Neural crest cell (in vitro differentiated cells): ENCODE measurements at places on chromosomes 3 and 15.

DNA sequence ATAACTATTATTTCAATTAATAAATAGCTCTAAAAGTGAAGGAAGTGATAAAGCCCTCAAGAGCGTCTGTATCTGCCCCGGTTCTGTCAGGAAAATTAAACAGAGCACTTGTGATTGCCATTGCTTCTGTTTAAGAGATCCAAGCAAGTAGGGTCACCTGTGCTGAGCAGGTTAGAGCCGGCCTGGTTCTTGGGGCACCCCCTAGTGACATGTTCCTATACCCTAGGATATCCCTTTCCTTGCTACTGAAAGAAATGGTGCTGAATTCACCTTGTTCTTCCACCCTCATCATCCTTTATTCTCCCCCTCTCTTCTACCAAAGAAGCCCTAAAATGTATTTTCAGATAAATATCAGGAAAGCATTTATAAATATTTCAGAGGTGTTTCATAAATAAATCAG lies 323.5 kb downstream of the RORA start:
- no peak for DNase-seq

- DNase-seq, result peak; percentile 47
These were observed 1.9 kb downstream of the CHST2 start for GRCh38 chr3:143121241-143122088.

GRCh38 chr3:11507719-11508118 lies 136.0 kb downstream of the VGLL4 start:
- no peak for DNase-seq

DNA sequence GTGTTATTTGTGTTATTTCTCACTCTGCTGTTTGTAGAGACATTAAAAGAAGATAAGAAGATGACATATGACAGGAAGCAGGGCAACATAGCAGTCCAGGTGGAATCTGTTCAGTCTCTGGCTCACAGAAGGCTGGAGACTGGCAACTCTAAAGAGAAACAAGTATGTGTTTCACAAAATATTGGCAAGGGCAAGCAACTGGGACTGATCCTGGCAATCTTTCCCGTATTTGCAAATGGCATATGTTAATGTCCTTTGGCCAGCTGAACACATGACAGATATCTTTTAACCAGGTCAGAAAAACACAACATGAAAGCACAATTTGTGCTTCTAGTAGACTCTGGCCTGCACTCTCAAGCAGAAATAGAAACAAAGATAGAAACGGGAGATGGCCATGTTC lies 1354.1 kb upstream of the EPHA6 start:
- no peak for DNase-seq

DNA sequence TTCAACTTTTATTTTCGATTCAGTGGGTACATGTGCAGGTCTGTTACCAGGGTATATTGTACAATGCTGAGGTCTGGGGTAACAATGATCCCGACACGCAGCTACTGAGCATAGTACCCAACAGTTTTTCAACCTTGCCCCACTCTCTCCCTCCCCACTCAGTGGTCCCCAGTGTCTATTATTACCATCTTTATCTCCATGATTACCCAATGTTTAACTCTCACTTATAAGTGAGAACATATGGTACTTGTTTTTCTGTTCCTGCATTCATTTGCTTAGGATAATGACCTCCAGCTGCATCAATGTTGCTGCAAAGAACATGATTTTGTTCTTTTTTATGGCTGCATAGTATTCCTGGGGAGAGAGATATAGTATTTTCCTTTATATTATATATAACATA lies 75.7 kb upstream of the EPHB3 start:
- DNase-seq, result no peak

DNA sequence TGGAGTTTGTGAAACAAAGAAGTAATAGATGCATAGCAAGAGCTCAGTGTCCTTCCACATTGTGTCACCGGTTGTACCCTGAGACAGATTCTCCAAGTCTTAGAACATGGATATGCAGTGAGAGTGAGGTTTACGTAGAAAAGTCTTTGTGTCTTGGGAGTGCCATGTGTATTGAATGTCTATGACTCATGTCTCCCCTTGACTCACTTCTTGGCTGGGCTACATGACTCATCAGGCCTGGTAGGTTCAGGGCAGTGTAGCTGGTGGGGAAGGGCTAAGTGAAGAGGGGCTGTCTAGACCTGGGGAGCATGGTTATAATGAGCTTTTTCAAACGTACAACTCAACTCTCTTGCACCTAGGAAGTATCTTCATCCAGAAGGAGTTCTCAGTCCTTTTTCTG lies 167.4 kb downstream of the GAP43 start:
- DNase-seq, result no peak

GRCh38 chr3:167814441-167814951 lies 79.0 kb downstream of the SERPINI1 start:
- no peak for DNase-seq

DNA sequence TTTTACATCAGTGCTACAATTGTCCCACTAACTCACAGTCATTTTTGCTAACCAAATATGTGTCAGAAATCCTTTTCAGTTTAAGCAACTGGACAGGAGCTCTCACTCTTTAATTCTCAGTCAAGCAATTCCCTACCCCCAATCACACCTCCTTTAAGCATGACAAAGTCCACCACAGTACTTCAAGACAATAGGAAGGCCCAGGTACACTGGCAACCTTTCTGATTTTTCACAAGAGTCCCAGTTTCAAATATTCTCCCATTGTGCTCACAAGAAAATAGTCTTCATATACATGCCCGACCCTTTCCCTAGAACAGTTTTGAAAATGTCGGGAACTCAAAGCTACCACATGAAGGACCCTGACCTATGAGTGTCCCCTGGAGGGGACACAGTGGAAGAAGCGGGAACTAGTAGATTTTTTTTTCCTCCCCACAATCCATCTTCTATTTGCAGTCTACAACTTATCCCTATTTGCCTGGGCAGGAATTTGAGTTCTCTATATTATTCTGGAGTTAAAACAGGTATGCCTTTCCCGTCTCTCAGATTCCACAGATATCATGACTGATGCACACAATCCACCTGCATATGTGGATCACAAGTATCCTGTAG lies 413.5 kb downstream of the TIGIT start:
- no peak for DNase-seq

DNA sequence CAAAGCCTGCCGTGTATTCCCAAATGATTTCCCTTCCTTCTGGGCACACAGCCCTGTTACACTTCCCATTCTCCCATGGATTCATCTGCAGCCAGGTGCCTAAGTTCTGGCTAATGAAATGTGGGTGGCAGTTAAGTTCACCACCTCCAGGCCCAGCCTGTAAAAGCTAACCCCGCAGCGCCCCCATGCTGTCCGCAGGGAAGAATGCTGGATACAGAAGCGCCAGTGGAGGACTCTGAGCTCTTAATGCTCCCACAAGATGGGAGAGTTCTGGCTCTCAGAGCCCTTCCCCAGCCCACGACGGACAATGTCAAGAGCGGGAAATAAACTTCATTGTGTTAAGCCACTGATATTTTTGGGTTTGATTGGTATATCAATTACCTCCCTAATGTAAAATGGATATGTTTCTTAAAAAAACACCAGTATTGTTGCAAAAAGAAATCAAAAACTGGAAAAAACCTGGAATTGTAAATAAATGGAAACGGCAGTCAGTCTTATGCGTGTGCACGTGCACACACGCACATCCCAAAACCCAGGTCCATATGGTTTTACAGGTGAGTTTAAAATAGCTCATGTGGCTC lies 37.7 kb upstream of the FGD5 start:
- peak; percentile 44 for DNase-seq

GRCh38 chr3:78255403-78255802 lies 1215.5 kb downstream of the ROBO2 start:
- no peak for DNase-seq

DNA sequence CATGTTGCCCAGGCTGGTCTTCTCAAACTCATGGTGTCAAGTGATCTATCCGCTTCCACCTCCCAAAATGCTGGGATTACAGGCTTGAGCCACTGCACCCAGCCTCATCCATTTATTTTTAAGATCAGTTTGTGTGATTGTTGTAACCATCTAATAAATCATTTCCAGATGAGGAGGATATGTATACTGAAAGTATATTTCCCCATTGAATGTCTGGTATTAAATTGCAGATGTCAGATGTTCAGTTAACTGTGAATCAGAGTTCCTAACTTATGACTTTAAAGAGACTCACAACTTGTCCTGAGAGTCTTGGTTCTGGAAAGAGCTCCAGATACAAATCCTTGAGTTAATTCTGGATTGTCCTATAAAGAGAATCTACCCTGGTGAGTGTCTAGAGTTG lies 62.4 kb downstream of the TRIM71 start:
- DNase-seq, result no peak

- DNase-seq, result no peak
These were observed 50.4 kb downstream of the DNAH1 start for GRCh38 chr3:52366527-52366926.

DNA sequence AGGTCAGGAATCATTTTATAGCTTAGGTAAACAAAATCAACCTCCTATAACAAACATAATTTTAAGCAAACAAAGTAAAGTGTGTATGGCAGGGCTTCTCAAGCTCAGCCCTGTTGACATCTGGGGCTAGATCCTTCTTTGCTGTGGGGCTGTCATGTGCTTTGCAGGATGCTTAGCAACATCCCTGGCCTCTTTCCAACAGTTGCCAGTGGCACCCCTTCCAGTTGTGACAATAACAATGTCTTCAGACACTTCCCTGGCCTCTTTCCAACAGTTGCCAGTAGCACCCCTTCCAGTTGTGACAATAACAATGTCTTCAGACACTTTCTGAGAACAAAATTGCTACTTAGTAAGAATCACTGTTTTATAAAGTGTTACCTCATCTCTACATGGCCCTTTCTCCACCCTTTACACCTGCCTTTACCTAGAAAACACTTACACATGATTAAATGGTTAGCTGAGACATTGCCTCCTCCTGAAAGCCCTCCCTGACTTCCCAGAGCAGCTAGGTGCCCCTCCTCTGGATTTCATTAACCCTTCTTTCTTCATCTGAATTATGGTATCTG lies 194.0 kb upstream of the LMCD1 start:
- no peak for DNase-seq

GRCh38 chr3:17972959-17973906 lies 230.8 kb upstream of the TBC1D5 start:
- DNase-seq, result no peak

DNA sequence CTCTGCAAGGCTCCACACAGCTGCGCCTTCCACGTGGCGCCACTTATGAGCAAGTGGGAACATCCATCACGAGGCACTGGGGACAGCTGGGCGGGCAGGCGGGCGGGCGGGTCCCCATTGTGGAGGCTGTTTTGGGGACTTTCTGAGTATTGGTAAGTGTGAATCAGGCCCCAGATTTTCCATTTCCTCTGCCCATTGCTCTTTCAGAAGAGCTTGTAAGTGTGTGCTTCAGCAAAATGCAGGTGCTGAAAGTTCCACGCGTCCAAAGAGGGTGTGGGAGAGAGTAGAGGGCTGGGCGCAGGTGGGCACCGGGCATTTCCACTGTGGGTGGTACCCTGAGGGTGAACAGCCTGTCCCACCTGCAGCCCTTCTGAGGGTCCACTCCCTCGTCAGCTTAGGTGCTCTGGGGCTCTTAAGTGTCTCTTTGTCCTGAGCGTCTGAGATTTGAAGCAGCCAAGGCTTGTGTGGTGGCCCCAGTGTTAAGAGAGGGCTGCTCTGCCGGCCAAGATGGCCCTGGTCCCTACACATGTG lies 177.1 kb downstream of the RPLP1 start:
- no peak for DNase-seq

DNA sequence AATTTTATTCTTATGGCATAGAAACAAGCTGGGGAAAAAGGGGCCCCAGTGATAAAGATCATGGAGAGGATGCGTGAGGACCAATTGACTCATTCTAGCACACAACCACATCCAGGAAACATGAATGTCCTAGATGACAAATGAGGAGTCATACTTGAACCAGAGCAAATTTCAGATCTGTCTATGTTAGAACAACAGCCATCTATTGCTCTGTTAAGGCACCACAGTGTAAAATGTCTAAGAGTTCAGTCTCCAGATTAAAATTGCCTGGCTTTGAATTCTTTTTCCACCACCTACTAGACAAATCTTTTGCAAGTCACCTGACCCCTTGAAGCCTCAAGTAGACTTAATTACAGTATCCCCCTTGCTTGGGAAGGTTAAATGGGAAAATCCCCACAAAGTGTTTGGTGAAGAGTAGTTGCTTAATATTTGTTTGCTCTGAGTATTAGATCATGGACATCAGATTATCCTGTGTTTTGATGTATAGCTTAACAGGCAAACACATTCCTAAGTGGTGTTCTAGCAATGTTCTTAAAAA lies 258.7 kb upstream of the TGFBR2 start:
- no peak for DNase-seq

DNA sequence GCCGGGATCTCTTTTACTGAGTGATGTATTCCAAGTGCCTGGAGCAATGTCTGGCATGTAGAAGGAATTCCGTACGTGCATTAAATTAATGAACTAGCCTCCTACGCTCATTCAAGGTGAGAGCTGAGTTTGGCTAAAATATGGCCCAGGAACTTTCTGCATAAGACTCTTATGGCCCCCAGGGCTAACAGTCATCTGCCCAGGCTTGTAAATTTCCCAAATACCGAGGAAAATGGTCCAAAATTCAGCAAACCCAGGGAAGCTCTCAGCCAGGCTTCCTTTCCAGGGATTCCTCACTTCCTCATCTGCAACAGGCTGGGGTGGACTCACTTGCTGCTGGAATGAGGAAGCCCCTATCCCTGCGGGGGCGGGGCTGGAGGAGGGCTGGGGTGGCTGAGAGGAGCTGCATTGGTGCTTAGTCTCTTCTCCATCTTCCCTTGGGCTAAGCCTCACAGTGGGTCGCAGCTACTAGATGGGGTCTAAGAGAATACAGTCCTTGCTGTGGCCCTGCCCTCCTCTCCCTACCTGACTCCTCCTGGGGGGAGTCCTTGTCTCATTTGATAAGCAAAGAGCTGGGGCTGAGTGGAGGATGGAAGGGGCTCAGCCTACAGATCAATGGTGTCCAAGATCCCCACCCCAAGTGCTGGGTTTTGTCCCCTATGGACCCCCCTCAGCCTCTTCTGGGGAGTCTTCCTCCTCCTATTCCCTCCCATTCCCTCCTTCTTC lies 28.5 kb upstream of the APOD start:
- DNase-seq, result no peak

DNA sequence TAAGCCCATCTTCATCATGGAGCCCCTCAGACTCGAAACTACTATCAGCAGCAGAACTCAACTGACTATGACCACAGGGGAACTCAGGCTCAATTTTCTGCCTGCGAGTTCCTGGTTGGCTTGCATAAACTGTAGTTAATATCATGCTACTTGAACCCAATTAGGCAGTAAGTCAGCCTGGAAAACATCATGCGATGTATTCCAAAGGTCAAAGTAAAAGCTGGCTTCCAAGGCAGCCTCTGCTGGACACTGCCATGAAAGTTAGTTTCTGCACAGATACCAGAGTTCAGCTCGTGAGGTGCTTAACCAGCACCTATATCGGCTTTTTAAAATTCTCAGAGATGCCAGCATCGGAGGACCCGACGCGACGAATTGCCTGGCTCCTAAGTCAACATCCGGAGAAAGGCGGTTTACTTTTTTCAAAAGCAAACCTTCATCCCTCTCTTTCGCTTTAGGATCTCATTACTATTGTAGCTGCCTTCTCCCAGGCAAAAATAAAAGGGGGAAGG lies 3.8 kb downstream of the ANP32A start:
- no peak for DNase-seq

- no peak for DNase-seq
These were observed 241.1 kb downstream of the ZNF621 start for GRCh38 chr3:40765884-40766283.

- no peak for DNase-seq
These were observed 42.8 kb downstream of the CX3CR1 start for GRCh38 chr3:39237027-39237426.

- no peak for DNase-seq
These were observed 91.9 kb downstream of the NAALADL2 start for GRCh38 chr3:174951034-174951433.

- peak; percentile 3 for DNase-seq
These were observed 66.7 kb downstream of the FILIP1L start for GRCh38 chr3:100047455-100048141.
